ENCODE measurements at places on chromosomes 3 and 15. TPM values are rescaled to one million over a fixed set of nuclear protein-coding genes. Genes with fewer than 3 reads are reported as not detected.

Gene DLEC1
- not detected for total RNA-seq

Gene RCN2
- total RNA-seq, result 66.3 TPM

Gene AQP9
- not detected for total RNA-seq

Gene AADAC
- total RNA-seq, result 1.3 TPM

Gene KLHL18
- total RNA-seq, result 13.4 TPM

Gene IRAK2
- 4.2 TPM for total RNA-seq

Gene GOLGA6D
- not detected for total RNA-seq

Gene ARHGEF26
- 4.6 TPM for total RNA-seq

Gene EFCC1
- total RNA-seq, result 0.65 TPM

Gene NDUFB4
- 146 TPM for total RNA-seq

Gene CCR3
- not detected for total RNA-seq

Gene TRAIP
- total RNA-seq, result 1.4 TPM

Gene GUCA1C
- not detected for total RNA-seq

Gene ZBBX
- total RNA-seq, result not detected

Gene SLC41A3
- total RNA-seq, result 53.4 TPM

Gene CFAP92
- total RNA-seq, result 0.40 TPM

Gene ARL13B
- 10.1 TPM for total RNA-seq

Gene ECE2
- not detected for total RNA-seq

Gene SCN11A
- total RNA-seq, result under 0.01 TPM

Gene ARL14
- total RNA-seq, result not detected

Gene CSPG5
- 0.08 TPM for total RNA-seq

Gene TMC3
- total RNA-seq, result not detected

Gene SQOR
- 7.3 TPM for total RNA-seq

Gene PARP15
- total RNA-seq, result under 0.01 TPM

Gene SLC22A14
- not detected for total RNA-seq

Gene GOLGA6L4
- 0.56 TPM for total RNA-seq

Gene MYO5C
- total RNA-seq, result not detected

Gene SNX33
- 21.2 TPM for total RNA-seq

Gene RSRC1
- total RNA-seq, result 25.8 TPM

Gene SPATA16
- total RNA-seq, result not detected

Gene CCRL2
- total RNA-seq, result 0.39 TPM

Gene SLC7A14
- under 0.01 TPM for total RNA-seq

Gene GADL1
- total RNA-seq, result not detected

Gene RPL15
- 4,657 TPM for total RNA-seq

Gene DCLK3
- not detected for total RNA-seq

Gene GOLGA8R
- total RNA-seq, result 0.08 TPM

Gene XIRP1
- not detected for total RNA-seq

Gene PDCD6IP
- total RNA-seq, result 204 TPM

Gene PP2D1
- not detected for total RNA-seq

Gene CCDC71
- total RNA-seq, result 47.1 TPM

Gene GABRR3
- total RNA-seq, result not detected

Gene NDUFB5
- 107 TPM for total RNA-seq

Gene LSAMP
- 1.6 TPM for total RNA-seq

Gene ITIH1
- total RNA-seq, result not detected

Gene PDCD7
- 27.1 TPM for total RNA-seq

Gene ANKRD34C
- total RNA-seq, result not detected

Gene CYP1A2
- total RNA-seq, result not detected

Gene IL17RC
- 34.1 TPM for total RNA-seq

Gene CGNL1
- 0.39 TPM for total RNA-seq

Gene UCN2
- 3.1 TPM for total RNA-seq

Gene TMEM207
- total RNA-seq, result not detected

Gene SAMD7
- total RNA-seq, result not detected

Gene GAP43
- not detected for total RNA-seq

Gene CPA3
- total RNA-seq, result not detected

Gene MCTP2
- 2.2 TPM for total RNA-seq

Gene MYO1E
- total RNA-seq, result 32.4 TPM

Measured in epithelial cell of alveolus of lung (primary cell).